ENCODE measurements at places on chromosomes 2 and 18.

GRCh38 chr2:184534986-184535385, 63.3 kb upstream of the ZNF804A start:
- DNase-seq: no peak

DNA sequence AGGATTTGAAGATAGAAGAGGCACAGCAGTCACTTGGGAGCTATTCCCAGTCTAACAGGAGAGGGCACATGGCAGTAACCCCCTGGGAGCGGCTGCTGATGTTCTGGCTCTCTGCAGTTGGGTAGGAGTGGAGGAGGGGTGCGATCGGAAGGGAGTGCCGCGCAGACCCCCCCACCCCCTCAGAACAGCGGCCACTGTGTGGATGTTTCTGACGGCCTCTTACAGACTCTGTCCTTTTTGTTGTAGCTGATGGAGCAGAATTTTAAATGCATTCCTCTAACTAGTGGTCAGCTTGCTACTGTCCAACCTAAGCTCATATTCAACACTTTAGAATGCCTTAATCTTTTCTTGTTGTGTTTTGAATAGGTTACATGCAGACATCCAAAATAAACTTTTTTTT, 127.9 kb downstream of the AGAP1 start:
- DNase-seq: no peak

DNA sequence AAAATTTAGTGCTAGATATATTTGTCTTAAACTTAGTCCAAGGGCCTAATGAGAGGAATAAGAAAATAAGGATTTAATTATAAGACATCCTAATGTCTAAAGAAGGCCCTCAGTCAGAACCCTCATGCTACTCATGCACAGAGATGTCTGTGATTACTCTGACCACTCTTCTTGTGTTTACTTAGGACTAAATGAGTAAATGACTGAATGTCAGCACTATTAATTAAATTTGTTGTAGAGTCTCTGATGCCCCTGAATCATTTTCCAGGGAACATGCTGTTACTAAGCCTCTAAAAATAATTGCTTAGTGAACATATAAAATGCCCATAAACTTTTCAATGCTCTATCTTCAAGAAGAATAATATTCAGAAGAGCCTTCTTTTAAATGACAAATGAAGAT, 32.4 kb downstream of the GULP1 start:
- no peak for DNase-seq

- DNase-seq: no peak
Measured at GRCh38 chr2:213537579-213537978, 253.3 kb downstream of the SPAG16 start.

- peak; percentile 73 for DNase-seq
Measured at GRCh38 chr2:164657129-164657528, 35.8 kb upstream of the GRB14 start.
